Fibroblast of skin of right biceps (primary cell): ENCODE measurements at places on chromosomes 3 and 15.

GRCh38 chr15:56814429-56814828 is 81.1 kb upstream of the ZNF280D start:
- no peak for DNase-seq

DNA sequence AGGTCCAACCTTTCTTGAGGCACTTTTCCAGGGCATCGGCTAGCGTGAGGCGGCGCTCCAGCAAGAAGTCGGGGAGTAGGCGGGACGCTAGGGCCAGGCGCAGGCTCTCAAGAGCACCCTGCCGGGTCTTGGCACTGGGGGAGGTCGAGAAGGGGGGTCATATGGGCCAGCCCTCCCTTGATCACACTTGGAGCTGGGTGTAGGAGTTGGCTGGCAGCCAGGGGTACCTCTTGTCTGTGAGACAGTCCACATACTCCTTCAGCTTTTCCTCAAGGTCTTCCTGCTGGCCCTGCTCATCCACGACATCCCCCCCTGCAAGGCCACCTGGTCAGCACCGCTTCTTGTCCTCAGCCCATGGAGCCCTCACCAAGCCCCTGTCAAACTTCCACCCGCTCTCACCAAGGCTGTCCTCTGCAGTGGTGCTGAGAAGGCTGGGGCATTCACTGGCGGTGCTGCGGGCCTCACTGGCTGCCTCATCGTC is 2.0 kb downstream of the IFRD2 start:
- DNase-seq: no peak

- DNase-seq: peak; percentile 63
These were observed at the start of gene FES for GRCh38 chr15:90883976-90884718. Gene FES (plus strand): TSS chr15:90884504. CDS start chr15:90885046, 542 bp downstream.

DNA sequence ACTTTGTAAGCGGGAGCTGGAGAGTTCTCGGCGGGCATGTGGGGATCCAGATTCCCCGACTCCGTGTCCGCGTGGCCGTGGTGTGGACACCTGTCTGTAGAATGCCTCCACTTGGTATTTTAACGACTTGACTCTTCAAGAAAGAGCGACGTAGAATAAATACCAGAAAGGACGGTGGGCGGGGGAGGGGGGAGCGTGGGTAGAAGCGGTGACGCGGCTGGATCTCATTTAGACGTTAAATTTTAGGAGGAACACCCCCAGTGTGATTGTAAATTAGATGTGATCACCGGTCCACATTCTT is 620 bp upstream of the PYGO1 start:
- no peak for DNase-seq

- no peak for DNase-seq
These were observed 41.6 kb upstream of the TASOR start for GRCh38 chr3:56724676-56725075.

DNA sequence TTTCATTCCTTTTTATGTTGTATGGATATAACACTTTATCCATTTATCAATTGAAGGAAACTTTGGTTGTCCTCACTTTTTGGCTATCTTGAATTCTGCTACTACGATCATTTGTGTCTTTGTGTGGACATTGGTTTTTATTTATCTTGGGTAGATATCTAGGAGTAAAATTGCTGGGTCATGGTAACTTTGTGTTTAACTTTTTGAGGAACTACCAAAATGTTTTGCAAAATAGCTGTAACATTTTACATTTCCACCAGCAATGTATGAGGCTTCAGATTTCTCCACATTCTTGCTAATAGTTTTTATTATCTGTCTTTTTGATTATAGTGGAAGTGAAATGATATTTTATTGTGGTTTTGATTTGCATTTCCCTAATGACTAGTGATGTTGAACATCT is 55.6 kb downstream of the TLNRD1 start:
- DNase-seq: no peak

DNA sequence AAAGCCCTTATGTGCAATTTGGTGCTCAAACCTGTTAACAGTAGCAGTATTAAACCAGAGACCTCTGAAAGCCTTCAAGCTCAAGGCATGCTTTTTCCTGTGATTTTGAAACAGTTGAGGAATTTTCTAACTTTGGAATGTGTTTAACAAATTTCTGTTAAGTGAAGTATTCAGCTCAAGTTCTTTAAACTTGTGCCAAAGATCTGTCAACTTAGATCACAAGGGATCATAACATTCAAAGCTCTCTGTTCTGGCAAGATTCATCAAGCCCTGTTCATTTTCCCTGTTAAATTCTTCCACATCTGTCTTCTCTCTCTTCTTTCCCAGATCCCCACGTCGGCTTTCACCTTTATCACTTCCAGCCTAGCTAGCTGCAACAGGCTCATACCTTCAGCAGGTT is 28.8 kb upstream of the RYK start:
- peak; percentile 30 for DNase-seq

- DNase-seq: no peak
These were observed 22.2 kb upstream of the CLDN18 start for GRCh38 chr3:137987723-137988122.

DNA sequence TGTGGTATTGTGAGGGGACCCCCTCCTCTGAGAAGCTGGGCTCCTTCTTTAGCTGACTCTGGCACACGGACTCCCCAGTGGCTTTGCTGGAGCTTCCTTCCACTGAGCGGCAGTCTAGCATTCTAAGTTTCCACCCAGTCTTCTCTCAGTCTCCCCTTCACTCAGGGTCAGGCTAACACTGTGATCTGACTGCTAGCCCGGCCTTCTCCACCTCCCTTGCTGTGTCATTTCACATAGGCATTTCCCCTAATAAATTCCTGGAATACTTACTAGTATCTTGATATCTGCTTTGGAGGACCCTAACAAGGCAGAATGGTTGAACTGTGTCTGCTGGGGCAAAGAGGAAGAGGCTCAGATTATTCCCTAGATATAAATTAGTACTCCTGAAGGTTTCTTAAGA is 106.2 kb upstream of the THBS1 start:
- DNase-seq: peak; percentile 70

- DNase-seq: peak; percentile 66
These were observed 32.9 kb downstream of the PIK3CA start for GRCh38 chr3:179181021-179181472.

DNA sequence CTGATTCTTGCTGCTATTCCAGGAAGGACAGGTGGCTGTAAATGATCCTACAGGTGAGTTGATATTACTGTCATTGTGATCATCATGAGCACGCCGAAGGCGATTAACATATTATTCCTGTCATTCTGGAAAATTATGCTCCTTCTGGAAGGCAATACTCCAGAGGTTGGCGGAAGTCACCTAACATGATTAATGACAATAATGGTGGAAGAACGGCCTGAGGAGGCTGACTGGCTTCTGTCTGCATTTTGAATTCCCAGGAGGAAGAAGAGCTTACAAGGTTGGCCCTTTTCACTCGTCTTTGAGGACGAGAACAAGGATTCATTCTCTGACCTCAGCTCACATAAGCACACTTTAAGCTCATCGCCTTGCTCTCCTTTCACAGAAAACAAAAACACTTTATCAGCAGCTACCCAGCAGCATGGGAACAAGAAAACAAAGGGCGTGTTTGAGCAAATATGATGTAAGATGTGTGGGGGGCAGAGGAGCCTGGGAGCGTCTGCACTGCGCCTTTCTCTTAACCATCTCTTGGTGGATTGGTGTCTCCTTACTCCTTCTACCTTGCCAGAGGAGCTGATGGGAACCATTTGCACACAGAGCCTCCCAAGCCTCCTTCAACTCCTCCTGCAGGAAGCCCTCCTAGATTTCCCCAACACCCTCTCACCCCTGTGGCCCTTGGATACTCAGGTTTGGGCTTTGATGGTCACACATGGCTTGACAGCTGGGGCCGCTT is 23.0 kb downstream of the ACSBG1 start:
- no peak for DNase-seq

DNA sequence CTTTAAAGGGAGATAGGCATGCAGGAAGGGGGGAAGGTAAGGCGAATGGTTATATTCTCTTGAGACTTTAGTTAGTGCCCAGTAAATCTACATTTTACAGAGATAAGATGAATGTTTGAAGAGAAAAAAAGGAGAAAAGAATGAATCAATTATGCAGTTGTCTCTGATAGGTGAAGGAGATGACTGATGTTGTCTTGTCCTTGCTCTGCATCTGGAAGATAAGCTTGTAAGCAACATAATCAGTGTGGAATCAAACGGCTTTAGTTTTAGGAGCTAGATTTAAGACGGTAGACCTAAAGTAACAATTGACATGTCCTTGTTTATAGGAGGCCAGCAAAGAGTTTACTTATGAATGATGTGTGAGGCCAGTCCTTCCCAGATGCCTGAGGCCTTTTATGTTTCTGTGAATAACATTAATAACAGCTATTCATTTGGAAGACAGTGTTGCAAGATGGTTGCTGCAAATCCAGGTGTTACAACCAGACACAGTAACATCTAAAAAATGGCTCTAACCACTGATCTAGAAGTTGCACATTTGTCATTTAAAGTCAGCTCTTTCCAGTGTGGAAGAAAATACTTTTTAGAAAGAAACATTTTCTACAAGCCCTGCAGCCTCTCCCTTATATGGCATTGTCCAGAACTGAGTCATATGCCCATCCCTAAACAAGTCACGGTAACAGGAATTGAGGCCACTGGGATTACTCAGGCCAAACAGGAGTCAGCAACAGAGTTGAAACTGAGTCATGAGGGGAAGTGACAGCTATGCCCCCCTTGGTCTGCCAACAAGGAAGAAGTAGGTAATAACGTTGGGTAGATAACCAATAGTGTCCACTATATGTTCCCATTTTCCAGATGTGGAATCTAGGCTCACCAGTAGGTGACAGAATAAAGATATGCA is 77.5 kb upstream of the FBN1 start:
- DNase-seq: peak; percentile 78

DNA sequence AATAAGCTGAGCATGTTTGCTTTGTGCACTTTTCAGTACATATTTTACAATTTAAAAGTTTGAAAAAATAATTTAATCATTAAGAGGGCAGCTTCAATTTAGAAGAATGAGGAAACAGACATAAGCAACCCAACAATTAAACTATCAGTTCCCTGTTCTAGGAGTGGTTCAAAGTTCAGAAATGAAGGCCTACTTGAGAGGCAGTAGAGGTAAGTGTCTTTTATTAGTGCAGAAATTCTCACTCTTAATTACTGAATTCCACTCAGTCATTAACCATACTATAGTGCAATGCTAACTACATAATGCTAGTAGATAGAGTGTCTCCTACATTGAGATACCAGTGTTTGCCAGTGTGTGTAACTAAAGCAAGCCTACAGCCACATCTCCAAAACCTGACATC is 73.1 kb downstream of the TNIK start:
- DNase-seq: no peak

DNA sequence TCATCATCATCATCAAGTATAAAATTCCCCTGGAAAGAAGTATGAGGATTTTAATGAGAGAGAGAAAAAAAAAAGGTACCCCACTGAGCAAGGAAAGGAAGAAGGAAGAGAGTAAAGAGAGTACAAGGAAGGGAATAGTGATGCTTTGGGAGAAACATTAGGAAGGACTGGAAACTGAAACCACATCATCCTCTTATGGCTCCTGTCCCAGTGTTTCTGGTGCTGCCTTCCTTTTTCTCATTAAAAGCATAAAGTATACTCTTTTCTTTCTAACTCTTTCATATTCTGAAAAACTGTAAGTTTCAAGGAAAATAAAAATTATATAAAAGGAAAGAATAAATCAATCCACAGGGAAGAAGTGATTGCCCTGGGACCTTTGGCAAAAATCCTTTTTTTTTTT is 616.4 kb upstream of the CBLB start:
- DNase-seq: no peak

GRCh38 chr3:52036829-52037228 is 19.5 kb downstream of the DUSP7 start:
- DNase-seq: no peak

GRCh38 chr15:39381517-39381916 is 199.4 kb upstream of the THBS1 start:
- DNase-seq: peak; percentile 74

- DNase-seq: no peak
These were observed 32.1 kb upstream of the B3GALNT1 start for GRCh38 chr3:161137260-161137659.

GRCh38 chr15:93070132-93070531 is 18.9 kb downstream of the RGMA start:
- no peak for DNase-seq

GRCh38 chr3:123609063-123609462 is 24.2 kb upstream of the HACD2 start:
- DNase-seq: no peak

- no peak for DNase-seq
These were observed 472.7 kb upstream of the ARL6 start for GRCh38 chr3:97291901-97292300.

DNA sequence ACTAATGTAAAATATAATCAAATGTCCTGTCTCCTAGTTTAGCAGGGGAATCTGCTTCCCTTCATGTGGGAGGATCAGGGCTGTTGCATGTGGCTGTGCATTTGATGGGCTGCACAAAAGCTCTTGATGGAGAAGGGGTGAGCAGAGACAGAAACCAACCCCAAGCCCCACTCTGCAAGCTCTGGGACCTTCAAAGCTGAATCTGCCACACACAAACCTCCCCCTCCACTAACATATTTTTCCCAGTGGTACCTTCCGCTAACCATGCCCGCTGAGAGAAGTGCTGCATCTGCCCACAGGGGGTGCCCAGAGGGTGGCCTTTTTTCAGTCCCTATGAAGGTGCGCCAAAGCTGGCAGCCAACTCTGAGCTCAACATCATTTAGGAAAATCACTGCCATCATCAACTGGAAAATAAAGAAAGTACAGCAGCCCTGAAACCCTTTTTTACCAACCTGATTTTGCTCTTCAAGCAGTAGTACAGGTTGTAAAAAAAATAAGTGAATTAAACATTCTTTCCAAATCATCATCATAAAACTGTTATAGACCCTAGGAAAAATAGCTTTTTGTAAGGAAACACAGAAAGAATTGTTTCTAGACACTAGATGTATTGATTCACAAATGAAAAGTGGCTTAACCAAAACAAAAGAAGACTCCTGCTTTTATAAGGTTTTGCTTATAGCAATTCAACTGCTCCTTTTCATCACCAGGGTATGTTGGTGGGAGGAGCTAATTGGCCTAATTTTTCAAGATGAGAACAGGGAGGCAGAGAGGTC is 97.0 kb downstream of the HHLA2 start:
- no peak for DNase-seq

DNA sequence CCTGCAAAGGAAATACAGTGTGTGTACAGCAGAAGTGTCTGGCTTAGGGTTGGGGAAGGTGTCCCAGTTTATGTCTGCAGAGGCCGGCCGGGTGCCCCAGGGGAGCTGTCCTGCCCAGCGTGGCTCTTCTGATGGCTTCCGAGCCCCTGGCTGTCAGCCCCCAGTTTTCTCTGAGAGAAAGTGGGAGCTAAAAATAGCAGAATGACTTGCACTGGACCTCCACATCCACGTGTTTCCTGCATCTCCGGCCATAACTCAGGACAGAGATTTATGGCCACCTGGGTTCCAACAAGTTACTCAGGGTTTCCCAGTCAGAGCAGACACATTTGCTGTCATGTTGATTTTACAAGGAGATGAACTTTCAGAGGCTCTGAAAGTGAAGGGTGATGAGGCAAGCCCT is 192.0 kb downstream of the ATP10A start:
- peak; percentile 46 for DNase-seq

GRCh38 chr3:160183345-160184076 is 41.7 kb upstream of the C3orf80 start:
- peak; percentile 60 for DNase-seq
